Spinal cord (tissue), 10 donors: ENCODE measurements at places on chromosomes 1 and 21. TPM values are rescaled to one million over a fixed set of nuclear protein-coding genes. Genes with fewer than 3 reads are reported as not detected.

KLF17 gene
- 0.36 TPM for polyA plus RNA-seq

XPR1 gene
- 80.8 TPM for polyA plus RNA-seq

FYB2 gene
- polyA plus RNA-seq = 5.7 TPM

OR2M3 gene
- polyA plus RNA-seq = 0.05 TPM

MROH7 gene
- polyA plus RNA-seq = 9.3 TPM

DTL gene
- polyA plus RNA-seq = 9.2 TPM

TRIM67 gene
- polyA plus RNA-seq = 33.9 TPM

ZNF593OS gene
- polyA plus RNA-seq = 2.7 TPM

NHLH1 gene
- polyA plus RNA-seq = 4.9 TPM

PALMD gene
- polyA plus RNA-seq = 13.7 TPM

FAM3B gene
- 0.24 TPM for polyA plus RNA-seq

TMEM69 gene
- 27.9 TPM for polyA plus RNA-seq

AMIGO1 gene
- polyA plus RNA-seq = 18.0 TPM

ADORA3 gene
- 14.5 TPM for polyA plus RNA-seq

IGSF21 gene
- polyA plus RNA-seq = 70.7 TPM

PDE9A gene
- polyA plus RNA-seq = 40.9 TPM

RPL22 gene
- 337 TPM for polyA plus RNA-seq

E2F2 gene
- 3.5 TPM for polyA plus RNA-seq

ETS2 gene
- polyA plus RNA-seq = 31.5 TPM

ARTN gene
- polyA plus RNA-seq = 1.9 TPM

CBR3 gene
- 2.1 TPM for polyA plus RNA-seq

UHMK1 gene
- polyA plus RNA-seq = 21.0 TPM

GOLT1A gene
- polyA plus RNA-seq = 12.4 TPM

CENPL gene
- polyA plus RNA-seq = 8.5 TPM

TTC24 gene
- polyA plus RNA-seq = not detected

PRAMEF8 gene
- polyA plus RNA-seq = not detected

RAP1GAP gene
- polyA plus RNA-seq = 103 TPM

DNAH14 gene
- 16.4 TPM for polyA plus RNA-seq

OR10Z1 gene
- polyA plus RNA-seq = 0.03 TPM

S100A7A gene
- not detected for polyA plus RNA-seq

ANXA9 gene
- polyA plus RNA-seq = 5.4 TPM

NR1I3 gene
- 4.2 TPM for polyA plus RNA-seq

HPCA gene
- polyA plus RNA-seq = 177 TPM

LRRC47 gene
- polyA plus RNA-seq = 65.5 TPM

SH3BGRL3 gene
- polyA plus RNA-seq = 228 TPM

ZNF697 gene
- 11.5 TPM for polyA plus RNA-seq

CACNA1S gene
- polyA plus RNA-seq = 0.23 TPM

TBX19 gene
- polyA plus RNA-seq = 1.3 TPM

SPRR2B gene
- polyA plus RNA-seq = not detected

LCE1C gene
- polyA plus RNA-seq = not detected

IBA57 gene
- 9.9 TPM for polyA plus RNA-seq

FAM131C gene
- polyA plus RNA-seq = 22.4 TPM

TACSTD2 gene
- polyA plus RNA-seq = 0.47 TPM

PLPPR4 gene
- polyA plus RNA-seq = 43.2 TPM

WDR64 gene
- 0.32 TPM for polyA plus RNA-seq

BRDT gene
- not detected for polyA plus RNA-seq
